ENCODE measurements at places on chromosomes 11 and 22.

- no peak for DNase-seq
Measured at GRCh38 chr22:23553438-23553837, 26.7 kb downstream of the IGLL1 start.

DNA sequence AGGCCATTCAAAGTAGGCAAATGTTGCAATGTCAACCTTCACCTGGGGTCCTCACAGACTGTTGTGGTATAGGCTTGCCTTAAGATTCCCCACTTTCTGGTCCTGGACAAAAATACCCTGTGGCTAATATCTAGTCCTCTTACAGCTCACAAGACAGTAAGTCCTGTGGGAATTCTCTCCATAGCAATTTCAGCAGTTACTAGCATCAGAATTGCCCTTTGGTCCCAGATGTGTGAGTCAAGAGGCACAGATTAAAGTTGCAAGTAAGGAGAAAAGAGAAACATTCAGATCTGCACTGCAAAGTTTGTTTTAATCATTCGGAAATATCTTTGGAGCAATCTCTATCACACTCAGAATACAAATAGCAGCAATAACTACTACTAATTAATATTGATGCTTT lies 420.2 kb downstream of the NTM start:
- DNase-seq, result no peak

- no peak for DNase-seq
Measured at GRCh38 chr11:114392735-114393667, 7.3 kb downstream of the C11orf71 start.

GRCh38 chr11:10291801-10292638 lies 2.0 kb downstream of the SBF2 start:
- DNase-seq, result no peak

GRCh38 chr22:38239101-38239761 lies 33.6 kb downstream of the TMEM184B start:
- DNase-seq, result no peak

DNA sequence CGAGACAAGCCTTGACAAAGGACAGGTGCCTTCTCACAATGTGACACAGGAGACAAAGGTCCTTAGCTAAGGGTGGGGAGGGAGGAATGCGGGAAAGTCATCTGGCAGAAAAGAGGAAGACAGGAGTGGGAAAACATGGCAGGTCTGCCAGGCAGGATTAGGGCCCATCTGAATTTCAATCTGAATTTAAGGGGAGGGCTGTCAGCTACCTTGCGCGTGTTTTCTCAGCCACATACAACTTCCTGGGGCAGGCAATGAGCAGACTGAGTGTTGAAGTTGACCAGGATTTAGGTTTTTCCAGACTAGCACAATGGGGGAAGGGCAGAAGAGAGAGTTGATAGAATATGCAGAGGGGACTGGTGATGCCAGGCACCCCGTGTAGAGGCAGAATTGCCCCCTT lies 66.7 kb upstream of the LARGE1 start:
- DNase-seq, result no peak

DNA sequence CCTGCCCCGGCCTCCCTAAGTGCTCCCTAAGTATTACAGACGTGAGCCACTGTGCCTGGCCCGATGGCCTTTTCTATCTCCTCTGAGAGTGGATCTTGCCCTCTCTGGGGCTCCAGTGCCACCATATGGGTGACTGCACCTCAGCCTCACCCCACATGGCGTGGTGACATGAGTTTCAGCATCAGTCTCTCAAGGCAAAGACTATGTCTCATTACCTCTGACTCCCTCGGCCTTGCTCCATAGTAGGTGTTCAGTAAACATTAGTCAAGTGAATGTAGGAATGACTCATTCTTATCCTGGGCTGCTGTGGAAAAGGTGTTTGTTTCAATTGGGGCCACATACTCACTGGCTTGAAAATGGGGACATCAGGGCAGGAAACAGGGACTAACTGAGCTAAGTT lies 168.8 kb downstream of the GRIK4 start:
- no peak for DNase-seq

- DNase-seq, result no peak
Measured at GRCh38 chr11:126118806-126119205, 56.1 kb upstream of the CDON start.

DNA sequence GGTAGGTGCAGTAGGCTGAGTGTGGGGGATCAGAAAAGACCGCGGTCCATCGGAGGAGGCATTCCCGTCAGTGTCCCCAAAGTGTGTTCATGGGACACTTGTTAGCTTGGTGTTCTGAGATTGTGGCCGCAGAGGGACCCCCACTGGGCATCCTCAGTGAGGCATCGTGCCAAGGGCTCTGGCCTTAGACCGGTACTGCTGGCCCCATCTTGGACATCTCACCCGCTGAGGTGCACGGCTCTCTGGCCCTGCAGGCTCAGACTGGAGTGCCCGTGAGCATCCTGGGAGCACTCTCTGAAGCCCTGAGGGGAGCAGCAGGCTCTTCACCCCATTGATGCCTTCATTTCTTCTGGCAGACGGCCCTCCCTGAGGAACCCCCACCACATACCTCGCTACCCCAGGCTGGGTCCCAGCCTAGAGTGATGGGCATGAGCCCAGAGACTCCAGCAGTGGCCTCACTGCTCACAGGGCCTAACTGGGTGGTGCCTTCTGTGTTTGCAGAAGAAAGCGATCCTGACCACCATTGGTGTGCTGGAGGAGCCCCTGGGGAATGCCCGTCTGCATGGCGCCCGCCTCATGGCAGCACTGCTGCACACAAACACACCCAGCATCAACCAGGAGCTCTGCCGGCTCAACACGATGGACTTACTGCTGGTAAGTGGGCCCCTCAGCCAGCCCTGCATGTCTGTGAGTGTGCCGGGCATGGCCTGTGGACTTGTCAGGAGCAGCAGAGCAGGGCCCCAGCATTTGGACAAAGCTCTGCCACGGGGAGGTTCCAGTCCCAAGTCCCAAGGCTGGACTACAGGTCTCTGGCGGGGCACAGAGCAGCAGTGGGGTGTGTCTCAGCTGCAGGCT lies 51.6 kb downstream of the SBF1 start:
- no peak for DNase-seq

DNA sequence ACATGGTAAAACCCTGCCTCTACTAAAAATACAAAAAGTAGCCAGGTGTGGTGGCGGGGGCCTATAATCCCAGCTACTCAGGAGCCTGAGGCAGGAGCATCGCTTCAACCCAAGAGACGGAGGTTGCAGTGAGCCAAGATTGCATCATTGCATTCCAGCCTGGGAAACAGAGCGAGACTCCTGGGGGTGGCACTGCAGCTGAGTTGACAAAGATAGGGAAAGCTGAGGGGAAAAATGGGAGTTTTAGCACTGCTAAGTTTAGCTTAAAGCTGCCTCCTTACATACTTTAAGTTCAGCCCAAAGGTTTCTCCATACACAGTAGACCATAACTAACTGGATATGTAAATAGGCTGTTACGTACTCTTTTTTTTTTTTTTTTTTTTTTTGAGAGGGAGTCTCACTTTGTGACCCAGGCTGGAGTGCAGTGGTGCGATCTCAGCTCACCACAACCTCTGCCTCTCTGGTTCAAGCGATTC lies 9.0 kb upstream of the USP28 start:
- no peak for DNase-seq

- no peak for DNase-seq
Measured at GRCh38 chr11:2311353-2312133, 9.7 kb downstream of the TSPAN32 start.

- no peak for DNase-seq
Measured at GRCh38 chr22:44608597-44609399, 93.2 kb upstream of the PRR5 start.

- DNase-seq, result no peak
Measured at GRCh38 chr22:28903729-28904128, 20.4 kb downstream of the ZNRF3 start.

GRCh38 chr11:121650351-121651256 lies 197.8 kb upstream of the SORL1-AS1 start:
- DNase-seq, result no peak

- DNase-seq, result no peak
Measured at GRCh38 chr11:8384199-8384821, 120.6 kb upstream of the LMO1 start.

DNA sequence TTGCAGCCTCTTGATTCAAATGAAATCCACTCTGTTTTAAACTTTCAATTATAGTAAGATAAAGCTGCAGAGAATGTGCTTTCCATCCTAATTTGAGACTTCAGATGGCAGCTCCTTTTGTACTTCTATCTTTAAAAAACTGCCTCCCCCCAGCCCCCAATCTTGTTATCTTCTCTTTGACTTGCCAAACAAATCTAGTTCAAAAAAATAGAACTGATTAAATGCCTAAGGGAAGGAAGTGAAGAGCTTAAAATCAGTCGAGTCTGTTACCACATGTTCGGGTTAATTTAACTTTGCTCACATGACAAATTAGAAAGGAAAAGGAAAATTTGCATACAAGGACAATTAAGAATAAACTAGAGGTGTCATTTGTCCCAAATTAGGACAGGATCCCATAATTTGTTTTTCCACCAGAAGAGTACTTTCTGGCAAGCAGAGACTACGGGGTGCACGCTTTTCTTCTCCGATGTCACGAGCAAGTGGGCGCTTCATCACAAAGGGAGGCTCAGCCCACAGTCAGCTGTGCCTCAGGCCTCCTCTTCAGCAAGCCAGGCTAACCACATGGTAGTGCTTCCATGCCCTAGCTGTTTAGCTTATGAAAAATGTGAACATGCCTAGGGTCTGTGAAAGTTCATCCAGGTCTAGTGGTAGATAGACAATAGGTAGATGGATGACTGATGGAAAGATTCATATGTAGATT lies 69.0 kb upstream of the LDLRAD3 start:
- no peak for DNase-seq

- DNase-seq, result no peak
Measured at GRCh38 chr11:133553885-133554740, 21.8 kb upstream of the OPCML start.

DNA sequence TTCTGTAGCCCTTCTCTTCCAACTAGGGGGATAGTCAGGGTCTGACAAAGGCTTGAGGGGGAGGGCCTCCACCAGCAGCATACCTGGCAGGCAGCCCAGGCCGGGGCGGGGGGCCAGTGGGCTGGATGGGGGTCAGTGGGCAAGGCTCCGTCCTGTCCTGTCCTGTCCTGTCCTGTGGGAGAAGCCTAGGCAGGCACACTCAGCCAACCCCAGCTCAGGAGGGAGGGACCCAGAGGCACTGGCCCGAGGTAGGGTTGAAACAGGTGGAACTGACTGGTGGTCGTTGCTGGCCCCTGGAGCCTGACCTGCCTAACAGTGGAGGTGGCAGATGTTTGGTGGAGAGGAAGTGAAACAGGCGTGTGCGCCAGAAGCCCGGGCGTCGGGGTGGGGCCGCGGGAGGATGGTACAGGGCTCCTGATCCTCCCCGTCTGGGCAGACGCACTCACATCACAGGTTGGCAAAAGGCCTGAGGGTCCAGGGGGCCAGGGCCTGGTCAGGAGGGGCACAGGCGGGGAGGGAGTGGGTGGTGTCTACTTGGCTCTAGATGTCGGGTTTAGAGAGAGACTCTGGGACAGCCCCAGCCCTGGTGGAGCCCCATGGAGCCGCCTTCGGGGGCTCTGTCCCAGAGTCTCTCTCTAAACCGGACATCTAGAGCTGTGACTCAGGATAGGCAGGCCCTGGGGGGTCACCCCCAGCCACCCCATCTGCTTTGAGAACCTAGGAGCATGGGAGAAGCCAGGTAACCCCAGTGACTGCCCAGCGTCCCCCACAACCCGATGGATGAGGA lies 32.5 kb upstream of the GRAMD4 start:
- no peak for DNase-seq

DNA sequence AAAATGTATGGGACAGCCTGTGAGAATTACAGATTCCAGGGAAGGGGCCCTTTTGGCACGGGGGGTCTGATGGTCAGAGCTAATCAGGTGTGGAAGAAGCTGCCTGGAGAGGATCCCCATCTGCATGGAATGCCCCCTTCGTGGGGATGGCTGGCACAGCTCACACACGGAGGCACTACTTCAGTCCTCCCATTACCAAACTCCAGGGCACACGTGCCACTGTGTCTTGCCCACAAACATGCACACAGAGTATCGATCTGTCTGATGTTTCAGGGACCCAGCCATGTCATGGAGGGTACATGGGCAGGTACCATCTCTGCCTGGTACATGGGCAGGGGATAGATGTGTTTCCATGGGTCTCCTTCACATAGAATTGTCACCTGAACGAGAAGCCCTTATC lies 14.7 kb downstream of the KCNQ1OT1 start:
- DNase-seq, result no peak

DNA sequence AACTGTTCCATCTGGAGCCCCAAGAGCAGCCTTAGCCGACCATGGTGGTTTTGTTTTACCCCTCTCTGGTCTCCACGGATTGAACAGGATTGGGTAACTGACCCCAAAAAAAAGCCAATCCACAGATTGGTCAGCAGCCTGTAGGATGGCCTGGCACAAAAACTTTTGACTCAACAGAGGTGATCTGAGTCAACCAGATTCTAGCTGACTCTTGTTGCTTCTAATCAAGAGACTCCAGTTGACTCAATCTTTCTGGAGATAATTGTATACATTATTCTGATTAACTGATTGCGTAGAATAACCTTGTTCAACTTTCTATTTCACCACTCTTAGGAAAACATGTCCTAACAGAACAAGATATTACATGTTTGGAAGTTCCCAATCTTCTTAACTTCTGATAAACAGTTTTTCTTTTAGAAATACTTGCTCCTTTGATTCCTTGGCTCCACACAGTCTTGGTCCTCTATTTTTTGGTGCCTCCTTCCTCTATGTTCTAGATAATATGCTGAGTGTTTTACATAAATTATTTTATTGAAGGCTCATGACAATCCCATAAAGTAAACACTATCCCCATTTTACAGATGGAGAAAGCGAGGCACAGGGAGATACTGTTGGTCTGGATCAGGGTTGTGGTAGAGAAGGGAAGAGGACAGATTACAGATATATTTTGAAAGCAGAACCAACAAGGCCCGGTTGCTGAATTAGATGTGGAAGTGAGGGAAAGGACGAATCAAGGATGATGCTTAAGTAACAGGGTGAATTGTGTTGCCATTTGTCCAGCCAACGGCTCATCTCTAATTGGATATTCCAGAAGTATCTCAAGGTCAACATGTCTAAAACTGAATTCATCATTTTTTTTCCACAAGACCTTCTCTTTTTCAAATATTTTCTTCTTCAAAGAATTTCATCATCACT lies 11.5 kb upstream of the ZC3H12C start:
- no peak for DNase-seq

DNA sequence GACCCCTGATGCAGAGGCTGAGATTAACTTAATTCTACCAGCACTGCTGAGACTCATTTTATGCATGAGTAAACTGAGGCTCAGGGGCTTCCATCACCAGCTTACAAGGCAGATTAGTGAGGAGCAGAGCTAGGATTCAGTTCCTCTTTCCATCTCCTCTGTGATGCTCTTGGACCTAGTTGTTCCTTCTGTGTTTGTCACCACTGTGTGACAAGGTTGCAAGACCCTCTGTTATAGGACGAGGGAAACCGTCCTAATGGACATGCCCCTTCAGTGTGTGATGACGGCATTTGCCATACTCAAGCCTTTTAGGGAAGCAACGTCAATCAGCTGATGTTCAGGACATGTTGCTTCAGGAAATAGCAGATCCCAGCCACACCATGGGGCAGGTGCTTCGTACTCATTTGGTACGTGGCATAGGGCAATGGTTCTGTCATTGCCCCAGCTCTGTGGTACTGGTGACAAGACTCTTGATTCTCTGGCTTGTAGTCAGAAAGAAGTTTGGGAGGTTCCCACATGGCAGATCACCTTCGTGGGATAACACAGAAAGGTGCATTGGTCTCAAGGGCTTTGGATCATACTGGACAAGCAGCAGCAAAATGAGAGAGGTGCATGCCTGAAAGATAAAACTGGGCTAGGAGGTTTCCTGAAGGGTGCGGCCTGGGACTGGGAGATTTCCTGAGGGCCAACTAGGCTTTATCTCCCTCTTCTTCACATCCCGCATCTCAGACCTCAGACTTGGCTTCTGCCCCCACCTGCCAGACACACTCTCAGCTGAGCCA lies 23.9 kb upstream of the CD44 start:
- DNase-seq, result no peak

Measured in NCI-H2081 treated with DMSO at 0.1 percent for 48 hours (cell line).